Activated CD4-positive, alpha-beta T cell treated with anti-CD3 and anti-CD28 coated beads for 1 hour (primary cell): ENCODE measurements at places on chromosomes 16 and 17.

- DNase-seq, result no peak
Observed at GRCh38 chr17:28985950-28986713, 19.7 kb downstream of the SEZ6 start.

DNA sequence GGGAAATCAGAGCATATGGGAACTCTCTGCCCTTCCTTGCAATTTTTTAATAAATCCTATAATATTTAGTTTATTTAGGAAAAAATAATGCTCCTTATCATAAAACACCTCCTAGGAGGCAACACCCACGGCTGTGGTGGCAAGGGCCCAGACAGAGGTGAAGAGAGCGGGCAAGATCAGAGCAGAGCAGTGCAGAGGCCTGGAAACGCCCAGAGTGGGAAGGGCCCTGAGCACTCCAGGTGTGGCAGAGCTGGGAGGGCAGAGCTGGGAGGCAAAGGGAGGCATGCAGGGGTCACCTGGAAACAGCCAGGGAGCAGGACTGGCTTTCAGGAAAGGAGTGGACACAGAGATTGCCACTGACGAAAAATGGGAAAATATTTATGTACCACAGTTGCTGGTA lies 17.3 kb downstream of the FBXO31 start:
- DNase-seq, result no peak

- DNase-seq, result peak; percentile 85
Observed at GRCh38 chr17:59155439-59156177, at the start of gene PRR11. Gene PRR11 (plus strand): TSS chr17:59155746. CDS start chr17:59169753, 14,007 bp downstream.

DNA sequence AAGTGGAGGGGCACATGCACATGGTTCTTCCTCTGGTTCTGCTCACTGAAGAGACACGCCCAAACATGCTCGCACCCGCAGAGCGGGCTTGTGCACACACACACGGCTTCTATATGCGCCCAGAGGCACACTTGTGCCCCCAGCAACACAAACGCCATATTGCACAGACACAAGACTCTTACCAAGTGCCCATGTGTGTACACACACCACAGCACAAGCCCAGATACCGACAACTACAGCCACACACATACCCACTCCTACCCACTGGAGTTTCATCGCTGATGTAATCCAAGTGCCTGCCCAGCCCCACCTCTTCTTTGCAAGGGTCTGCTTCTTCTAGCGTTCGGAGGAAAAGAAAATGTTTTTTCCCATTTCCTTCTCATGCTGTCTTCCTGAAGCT lies 6.5 kb upstream of the PRR29 start:
- DNase-seq, result no peak

DNA sequence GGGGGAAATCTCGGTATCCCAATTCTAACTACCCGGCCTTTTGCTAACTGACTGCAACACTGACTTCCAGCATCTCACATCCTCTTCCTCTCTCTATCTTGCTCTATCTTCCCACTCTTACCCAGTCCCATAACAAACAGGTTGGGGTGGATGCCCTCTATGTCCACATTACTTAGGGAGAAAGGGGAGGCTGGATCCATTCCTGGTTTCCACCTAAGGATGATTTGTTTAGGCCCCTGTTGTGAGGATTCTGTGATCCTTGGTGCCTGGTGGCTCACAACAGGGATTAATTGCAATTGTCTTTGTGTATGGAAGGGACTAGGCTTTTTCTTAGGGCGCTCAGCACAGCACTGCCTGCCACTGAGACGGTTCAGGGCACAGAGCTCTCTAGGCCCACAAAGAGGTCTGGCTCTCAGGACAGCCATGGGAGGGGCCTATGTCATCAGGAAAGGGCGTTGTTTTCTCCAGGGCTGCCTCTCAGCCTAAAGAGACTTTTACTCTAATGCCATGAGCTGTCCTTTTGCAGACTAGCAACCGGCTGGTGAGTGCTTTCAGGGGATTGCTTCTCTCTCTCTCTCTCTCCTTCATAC lies 612.1 kb upstream of the SALL1 start:
- no peak for DNase-seq

- DNase-seq, result no peak
Observed at GRCh38 chr17:4898927-4899326, 409 bp upstream of the C17orf107 start.

GRCh38 chr16:59591480-59591879 lies 857.4 kb upstream of the GOT2 start:
- DNase-seq, result no peak

GRCh38 chr16:28607116-28607623 lies 2.7 kb downstream of the SULT1A1 start:
- no peak for DNase-seq

DNA sequence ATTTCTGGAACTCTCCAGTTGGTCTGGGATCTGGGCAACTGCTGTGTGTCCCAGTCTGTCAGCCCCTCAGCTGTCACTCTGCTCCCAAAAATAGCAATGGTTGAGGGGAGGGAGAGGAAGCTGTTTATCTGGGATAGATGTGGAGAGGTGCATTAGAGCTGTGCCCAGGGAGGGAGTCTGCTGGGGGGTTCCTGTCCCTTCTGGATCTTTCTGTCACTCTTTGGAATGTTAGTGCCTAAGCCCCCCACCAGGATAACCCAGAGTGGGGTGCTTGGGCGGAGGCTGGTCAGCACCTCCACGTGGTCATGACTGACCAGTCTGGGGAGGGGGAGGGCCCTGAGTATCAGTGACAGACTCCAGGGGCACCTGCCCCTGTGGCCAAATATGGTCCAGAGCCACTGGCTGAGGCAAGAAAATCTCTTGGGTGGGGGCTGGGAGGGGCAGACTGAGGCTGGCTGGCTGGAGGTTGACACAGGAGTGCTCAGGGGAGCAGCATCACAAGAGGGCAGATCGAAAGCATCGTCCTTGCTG lies at the start of gene UNC45B:
UNC45B (plus strand) TSS at position 443 of the 531 bp plus-strand sequence. CDS start 447 bp downstream, outside the sequence.
- no peak for DNase-seq

- DNase-seq, result no peak
Observed at GRCh38 chr17:27504188-27504995, 48.1 kb downstream of the KSR1 start.

- no peak for DNase-seq
Observed at GRCh38 chr16:76574651-76575050, 297.4 kb downstream of the CNTNAP4 start.

- no peak for DNase-seq
Observed at GRCh38 chr16:89402962-89403361, 87.4 kb downstream of the ANKRD11 start.

GRCh38 chr16:70701998-70702397 lies 16.1 kb upstream of the MTSS2 start:
- DNase-seq, result no peak

- DNase-seq, result no peak
Observed at GRCh38 chr17:65028545-65028843, 28.0 kb downstream of the GNA13 start.

- peak; percentile 36 for DNase-seq
Observed at GRCh38 chr17:36533935-36534839, 481 bp downstream of the MYO19 start.

- DNase-seq, result no peak
Observed at GRCh38 chr16:65415460-65415859, 293.6 kb upstream of the CDH11 start.

GRCh38 chr16:48426244-48427141 lies 41.3 kb upstream of the SIAH1 start:
- no peak for DNase-seq

DNA sequence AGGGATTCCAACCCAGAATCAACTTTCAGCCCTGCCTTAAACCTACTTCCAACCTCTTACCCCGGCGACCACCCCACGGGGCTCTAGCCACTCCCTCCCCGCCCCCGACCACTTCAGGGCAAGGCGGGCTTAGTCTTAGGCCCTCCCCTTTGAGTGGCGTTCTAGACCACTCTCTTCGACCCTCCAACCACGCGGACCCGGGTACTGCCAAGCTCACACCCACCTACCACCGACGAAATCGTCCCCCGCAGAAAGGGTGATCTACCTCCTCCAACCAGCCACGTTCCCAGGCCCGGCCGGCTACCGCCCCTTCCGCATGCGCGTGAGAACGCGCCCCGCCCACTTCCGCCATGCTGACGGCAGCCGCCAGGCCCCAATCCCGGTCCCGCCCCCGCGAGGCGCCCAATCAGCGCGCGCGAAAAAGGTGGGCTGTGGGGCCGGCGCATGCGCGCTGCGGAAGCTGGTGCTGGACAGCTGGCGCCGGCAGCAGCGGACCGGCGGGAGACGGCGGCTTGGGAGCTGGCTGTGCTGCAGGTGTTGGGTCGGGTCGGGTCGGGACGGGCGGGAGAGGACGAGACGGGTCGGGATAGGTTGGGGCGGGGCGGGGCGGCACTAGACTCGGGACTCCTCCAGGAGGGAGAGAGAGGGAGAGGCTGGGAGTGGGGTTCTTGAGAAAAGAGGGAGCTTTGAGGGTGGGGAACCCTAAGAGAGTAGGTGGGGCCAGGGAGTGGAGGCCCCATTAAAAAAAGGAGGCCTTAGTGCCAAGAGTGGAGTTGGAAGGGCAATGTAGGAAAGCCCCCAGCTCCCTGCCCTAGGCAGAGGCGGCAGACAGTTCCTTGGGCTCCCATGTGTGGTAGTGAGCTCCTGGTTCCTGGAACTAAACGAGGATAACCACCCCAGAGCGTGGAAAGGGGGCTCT lies at the start of gene NAT9:
NAT9 (minus strand) TSS at position 302 of the 919 bp plus-strand sequence. CDS start 647 bp downstream, outside the sequence.
- DNase-seq, result peak; percentile 98

DNA sequence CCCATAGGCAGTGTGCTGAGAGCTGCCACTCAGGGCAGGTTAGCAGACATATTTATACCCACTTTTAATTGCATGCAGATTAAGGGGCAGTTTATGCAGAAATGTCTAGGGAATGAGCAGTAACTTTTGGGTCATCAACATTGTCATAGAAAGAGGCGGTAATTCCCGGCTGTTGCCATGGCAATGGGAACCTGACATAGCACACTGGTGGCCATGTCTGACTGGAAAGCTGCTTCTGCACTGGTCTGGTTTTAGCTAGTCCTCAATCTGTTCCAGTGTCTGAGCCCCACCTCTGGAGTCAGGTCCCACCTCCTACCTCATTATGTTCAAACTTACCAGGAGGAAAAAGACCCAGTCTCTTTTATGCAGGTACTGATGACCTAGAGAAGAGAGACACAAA lies 31.5 kb upstream of the TNRC6C start:
- no peak for DNase-seq

- no peak for DNase-seq
Observed at GRCh38 chr17:72219137-72219823, 98.5 kb downstream of the SOX9 start.

- DNase-seq, result no peak
Observed at GRCh38 chr17:63476459-63476853, 405 bp upstream of the ACE start.

- no peak for DNase-seq
Observed at GRCh38 chr16:5865236-5865635, 767.6 kb upstream of the EEF2KMT start.

GRCh38 chr17:8284126-8284525 lies 4.3 kb upstream of the RANGRF start:
- no peak for DNase-seq

GRCh38 chr17:78252701-78253635 lies 21.5 kb downstream of the TMEM235 start:
- no peak for DNase-seq

DNA sequence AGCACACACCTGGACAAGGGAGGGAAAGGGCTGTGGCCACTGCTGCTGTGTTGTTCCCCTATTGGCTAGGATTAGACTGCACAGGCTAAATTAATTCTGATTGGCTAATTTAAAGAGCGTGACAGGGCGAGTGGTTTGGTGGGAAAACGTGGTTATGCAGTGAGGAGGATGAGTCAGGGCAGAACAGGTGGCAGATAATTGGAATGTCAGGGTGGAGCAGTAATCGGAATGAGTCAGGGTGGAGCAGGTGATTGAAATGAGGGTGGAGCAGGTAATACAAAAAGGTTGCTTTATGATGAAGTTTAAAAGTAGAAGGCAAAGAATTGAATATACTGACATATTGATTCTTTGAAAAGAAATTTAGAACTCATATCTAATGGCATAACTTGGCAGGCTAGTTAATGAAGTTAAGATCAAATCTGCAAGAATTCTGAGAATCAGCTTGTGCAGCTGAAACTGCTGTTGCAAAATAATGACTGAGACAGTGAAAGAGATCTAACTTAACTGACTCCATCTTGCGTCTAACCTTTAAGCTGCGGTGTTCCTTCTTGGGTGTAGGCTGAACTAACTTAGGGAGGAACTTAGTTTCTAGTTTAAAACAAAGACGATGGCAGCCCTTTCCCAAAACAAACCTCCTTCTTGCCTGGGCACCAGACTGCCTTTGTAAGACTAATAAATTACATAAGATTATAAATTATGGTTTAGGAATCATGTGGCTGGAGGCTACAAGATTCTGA lies 174.3 kb downstream of the UTP18 start:
- no peak for DNase-seq

DNA sequence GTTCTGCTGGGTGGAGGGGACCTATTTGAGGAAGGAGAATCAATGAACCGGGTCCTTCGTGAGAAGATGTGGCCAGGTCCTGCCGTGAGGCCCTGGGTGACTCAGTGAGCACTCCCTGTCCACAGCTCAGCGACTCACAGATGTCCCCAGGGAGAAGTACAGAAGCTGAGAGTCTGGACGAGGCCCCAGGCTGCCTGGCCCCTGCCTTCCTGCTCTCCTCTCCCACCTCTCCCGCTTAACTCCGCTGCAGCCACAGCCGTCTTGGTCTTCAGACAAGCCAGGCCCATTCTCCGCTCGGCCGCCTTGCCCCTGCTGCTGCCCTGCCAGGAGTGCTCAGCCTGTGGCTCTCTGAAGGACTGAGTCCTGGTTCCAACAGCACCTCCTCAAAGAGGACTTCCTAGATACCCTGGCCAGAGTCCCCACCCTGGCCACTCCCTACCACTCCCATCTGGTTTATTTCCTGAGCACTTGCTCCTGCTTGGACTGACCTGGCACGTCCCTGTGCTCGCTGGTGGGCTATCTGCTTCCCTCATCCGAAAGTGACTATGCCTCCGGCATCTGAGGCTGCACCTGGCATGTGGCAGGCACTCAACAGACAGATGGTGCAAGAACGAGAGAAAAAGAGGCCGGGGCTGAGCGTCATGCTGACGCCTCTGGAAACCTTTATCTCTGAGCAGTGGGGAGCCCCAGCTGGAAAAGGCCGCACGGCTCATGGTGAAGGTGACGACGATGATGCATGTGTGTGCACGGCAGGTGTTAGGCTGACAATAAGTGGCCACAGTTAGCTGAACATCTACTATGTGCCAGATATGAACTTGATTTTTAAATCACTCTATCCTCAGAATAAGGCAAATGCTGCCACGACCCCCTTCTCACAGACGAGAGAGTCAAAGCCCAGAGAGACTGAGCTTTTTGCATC lies 9.2 kb upstream of the TNFRSF13B start:
- no peak for DNase-seq

DNA sequence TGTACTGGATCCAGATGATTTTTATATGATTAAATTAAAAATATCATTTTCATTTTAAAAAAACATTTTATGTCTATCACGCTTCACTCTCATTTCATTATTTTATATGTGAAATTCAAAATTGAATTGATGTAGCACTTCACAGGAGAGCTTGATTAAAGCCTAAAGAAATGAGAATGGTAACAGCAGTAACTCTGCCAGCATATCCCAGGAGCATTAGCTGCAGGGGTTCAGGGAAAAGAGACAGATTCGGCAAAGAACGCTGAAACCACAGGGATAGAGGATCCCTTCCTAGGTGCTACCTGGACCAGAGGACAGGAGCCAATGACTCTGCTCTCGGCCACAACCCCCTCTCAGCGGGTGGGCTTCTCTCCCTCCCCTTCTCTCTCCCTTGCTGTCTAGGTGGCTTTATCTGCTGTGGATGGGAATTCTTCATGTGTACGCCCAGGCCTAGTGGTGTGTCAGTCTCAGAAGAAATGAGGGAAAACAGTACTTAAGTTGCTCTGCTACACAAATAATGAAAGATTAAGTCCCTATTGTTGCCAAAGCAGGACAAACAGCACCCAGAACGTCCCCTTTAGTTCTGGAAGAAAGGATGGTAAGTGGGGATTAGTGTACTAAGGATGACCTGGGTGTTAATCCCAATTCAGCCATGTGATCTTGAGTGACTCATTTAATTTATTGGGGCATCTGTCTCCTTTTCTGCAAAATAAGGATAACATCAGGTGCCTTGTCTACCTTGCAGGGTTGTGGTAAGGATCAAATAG lies 123.3 kb downstream of the CDK5R1 start:
- no peak for DNase-seq
